ENCODE measurements at places on chromosomes 16 and 17.

DNA sequence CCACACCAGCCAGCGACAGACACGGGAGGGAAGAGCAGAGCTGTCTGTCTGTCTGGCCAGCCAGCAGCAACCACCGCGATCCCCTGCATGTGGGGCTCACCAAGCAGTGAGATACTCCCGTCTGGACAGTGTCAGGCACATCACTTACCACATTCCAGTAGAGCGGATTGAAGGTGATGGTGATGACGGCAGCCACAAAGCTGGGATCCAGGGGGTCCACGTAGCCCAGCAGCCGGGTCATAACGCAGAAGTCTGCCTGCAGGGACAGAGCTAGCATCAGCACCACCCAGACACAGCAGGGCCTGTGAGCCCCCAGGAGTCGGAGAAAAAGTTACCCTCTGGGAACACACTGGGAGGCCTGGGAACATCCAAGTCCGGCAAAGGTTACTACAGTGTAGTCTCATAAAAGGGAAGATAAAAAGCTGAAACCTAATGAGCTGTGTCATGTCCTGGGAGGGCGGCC, 14.7 kb downstream of the PEMT start:
- DNase-seq = no peak

GRCh38 chr16:66250686-66251431, 115.6 kb upstream of the CDH5 start:
- no peak for DNase-seq

DNA sequence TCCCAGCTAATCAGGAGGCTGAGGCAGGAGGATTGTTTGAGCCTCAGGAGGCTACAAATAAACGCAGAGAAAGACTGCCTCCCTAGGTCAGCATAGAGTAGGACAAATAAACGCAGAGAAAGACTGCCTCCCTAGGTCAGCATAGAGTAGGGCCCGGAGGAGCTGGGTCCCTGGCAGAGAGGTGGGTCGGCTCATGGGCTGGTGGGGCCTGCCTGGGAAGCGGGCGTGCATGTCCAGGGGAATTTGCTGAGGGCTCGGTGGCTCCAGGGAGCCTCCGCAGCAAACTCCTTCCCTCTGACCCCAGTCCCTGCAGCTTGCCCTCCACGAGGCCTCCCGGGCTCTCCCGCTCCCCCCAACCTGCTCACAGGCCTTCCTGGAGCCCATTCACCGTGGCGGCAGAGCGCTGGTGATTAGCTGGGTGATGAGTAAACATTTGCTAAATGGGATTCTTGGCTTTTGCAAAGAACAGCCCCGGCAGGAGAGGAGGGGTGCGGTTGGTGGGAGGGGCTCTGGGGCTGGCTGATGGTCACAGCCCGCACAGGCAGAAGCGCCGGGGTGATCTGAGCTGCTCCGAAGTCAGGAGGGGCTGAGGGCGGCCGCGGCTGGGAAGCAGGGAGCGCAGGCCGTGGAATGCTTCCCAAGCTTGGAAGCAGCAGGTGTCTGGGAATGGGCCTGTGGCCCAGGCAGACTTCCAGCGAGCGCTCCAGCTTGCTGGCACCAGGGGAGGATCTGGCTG, 93.1 kb downstream of the RTN4RL1 start:
- no peak for DNase-seq

DNA sequence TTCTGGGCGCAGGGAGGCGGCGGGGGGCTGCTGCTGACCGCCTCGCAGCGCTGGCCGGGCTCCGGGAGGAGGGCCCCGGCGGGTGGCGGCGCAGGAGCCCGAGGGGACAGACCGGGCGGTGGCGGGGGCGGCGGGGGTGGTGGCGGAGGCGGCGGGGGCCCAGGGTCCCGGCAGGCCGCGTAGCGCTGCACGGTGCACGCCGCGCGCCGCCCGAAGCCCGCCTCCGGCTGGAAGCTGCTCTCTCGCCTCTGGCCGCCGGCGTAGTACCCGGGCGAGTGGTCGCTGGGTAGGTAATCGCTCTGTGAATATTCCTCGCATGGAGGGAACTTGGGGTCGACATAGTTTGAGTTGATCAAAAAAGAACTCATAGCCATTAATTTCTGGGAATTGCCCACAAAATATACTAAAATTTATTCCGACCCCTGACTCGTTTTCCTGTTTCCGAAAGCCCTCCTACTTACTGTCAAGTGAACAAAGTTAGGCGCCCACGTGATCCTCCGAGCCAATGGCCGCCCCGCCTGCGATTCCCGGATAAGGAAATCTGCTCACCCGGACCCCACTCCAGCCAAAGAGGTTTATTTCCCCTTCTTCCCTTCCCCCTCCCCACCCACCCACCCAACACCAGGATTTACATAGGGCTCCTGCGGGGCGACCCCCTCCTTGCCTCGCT, at the start of gene HOXB4:
Gene HOXB4 (minus strand): TSS at position 405 of the 670 bp plus-strand sequence. CDS start 31 bp downstream, at position 374.
- DNase-seq = peak; percentile 81

DNA sequence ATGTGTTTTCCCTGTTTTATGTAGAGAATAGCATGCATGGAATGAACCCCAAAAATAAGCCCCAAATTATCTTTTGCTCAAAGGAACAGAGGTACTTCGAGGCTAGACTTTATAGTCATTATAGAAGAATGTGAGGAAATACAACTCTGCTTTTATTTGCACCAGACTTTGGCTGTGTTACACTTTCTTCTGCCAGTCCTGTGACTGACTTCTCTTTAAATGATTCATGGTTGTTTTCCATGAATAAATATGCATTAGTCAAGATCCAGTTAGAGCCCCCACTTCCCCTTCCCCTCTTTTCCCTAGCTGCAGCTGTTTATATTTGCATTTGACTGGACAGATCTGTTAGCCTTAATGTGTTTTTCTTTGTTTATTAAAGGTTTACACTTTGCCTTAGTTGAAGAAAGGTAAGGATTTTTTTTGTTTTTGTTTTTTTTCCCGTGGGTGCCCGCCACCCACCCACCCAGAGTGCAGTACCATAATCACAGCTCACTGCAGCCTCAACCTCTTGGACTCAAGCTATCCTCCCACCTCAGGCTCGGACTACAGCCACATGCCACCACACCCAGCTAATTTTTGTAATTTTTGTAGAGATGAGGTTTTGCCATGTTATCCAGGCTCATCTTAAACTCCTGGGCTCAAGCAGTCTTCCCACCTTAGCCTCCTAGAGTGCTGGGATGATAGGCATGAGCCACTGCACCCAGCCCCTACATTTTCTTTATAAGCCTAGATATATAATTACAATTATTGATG, 152.6 kb downstream of the CYB561 start:
- no peak for DNase-seq

GRCh38 chr17:9259419-9259818, 238.1 kb downstream of the NTN1 start:
- no peak for DNase-seq

GRCh38 chr16:86554599-86554916, 477 bp downstream of the MTHFSD start:
- DNase-seq = no peak

- DNase-seq = no peak
Observed at GRCh38 chr17:76670718-76671122, 27.2 kb upstream of the ST6GALNAC1 start.

DNA sequence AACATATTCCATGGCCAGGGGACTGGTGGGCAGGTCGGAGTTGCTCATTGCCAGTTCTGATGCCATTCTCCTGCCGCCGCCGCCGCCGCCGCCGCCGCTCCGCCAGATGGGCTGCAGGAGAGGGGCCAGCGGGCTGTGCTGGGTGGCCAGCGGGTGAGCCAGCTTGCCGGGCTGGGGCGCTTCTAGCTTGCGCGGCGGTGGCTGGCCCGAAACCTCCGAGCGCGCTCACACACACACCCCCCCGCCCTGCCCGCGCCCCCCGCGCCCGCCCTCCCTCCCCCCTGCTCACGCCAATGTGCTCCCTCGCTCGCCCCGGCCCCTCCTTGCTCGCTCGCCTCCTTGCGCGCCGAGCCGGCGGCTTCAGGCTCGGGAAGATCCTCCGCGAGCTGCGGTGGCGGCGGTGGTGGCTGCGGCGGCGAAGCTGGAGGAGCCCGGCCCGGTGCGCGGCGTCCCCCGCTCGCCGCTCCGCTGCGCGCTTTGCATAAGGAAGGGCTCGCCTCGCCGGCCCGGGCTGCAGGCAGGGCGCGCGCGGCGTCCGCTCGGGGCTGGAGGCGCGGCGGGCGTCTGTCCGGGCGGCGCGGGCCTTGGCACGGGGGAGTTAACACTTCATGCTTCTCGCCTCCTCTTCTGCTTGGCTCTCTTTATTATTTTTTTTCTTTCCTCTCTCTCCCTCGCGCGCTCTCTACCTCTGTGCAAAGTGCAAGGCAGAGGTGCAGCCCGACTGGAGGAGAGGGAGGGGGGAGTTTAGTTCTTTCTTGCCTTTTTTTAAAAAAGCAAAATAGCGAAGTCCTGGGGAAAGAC, 500 bp downstream of the MAF start:
- no peak for DNase-seq

GRCh38 chr16:90022209-90023077, 3.2 kb upstream of the DBNDD1 start:
- DNase-seq = peak; percentile 90

DNA sequence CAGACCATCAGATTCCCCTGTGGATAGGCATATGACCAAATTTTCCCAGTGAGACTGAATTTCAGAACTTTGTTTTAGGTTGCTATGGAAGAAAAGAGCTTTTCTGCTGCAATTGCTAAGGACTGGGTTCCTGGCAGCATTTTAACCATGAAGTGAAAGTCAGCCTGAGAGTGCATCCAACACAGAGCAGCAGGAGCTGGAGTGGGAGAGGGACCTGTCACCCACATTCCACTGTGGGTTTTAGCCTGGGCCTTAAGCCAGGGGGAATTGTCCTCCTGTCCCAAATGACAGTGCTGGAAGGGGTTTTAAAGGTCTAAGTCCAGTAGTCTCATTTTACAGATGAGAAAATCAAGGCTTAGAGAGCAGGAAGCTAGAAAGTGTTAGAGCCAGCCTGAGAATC, 203.5 kb upstream of the N4BP1 start:
- no peak for DNase-seq

GRCh38 chr17:2687074-2687418, 24.5 kb downstream of the CLUH start:
- DNase-seq = no peak

Data from activated CD4-positive, alpha-beta T cell treated with anti-CD3 and anti-CD28 coated beads, Interleukin-2, amount 50 U/mL, for 16 hours (primary cell).